ENCODE measurements at places on chromosomes 13 and 19. TPM values are rescaled to one million over a fixed set of nuclear protein-coding genes. Genes with fewer than 3 reads are reported as not detected.

EGLN2 gene
- 173 TPM for total RNA-seq

FOSB gene
- 3.6 TPM for total RNA-seq

FGF22 gene
- 0.52 TPM for total RNA-seq

GJA3 gene
- total RNA-seq = not detected

ANGPTL8 gene
- total RNA-seq = not detected

ATP8A2 gene
- 1.9 TPM for total RNA-seq

DCUN1D2 gene
- total RNA-seq = 24.6 TPM

EDNRB gene
- total RNA-seq = 61.7 TPM
